ENCODE measurements at places on chromosomes 2 and 18.
A peak's percentile ranks its signal among the peaks of the same experiment; 100 is the strongest.

DNA sequence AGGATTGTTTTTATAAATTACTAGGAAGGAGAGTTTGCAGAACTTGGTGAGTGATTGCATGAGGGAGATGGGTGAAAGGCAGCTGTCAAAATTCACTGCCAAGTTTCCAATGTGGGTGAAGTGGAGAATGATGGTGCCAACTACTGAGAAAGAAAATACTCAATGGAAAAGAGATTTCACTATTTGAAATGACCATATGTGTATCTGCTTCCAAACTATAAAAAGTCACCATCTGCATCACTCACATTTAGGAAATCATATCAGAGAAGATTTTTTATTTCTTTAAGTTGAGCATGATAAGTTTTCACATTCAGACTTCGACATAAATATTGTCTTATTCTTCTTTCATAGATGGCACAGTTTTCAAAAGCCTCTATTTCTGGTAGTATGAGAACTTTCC, 570.0 kb upstream of the DSEL start:
- DNase-seq: no peak

DNA sequence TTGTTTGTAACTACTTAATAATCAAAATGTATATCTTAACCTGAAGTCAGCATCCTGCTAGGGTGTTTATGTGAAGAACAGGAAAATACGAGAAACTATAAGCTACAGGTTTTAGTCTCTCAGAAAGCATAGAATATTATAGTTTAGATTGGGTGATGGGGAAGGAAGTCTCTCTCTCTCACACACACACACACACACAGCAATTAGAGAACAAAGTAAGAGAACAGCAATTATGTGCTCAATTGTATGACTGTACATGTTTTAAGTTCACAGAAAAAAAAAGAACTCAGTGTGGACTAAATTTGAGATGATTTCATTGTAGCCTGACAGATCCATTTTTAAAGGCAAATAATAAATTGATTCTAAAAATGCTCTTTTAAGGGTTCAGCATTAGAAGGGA, 94.3 kb upstream of the ZNF516 start:
- no peak for DNase-seq

DNA sequence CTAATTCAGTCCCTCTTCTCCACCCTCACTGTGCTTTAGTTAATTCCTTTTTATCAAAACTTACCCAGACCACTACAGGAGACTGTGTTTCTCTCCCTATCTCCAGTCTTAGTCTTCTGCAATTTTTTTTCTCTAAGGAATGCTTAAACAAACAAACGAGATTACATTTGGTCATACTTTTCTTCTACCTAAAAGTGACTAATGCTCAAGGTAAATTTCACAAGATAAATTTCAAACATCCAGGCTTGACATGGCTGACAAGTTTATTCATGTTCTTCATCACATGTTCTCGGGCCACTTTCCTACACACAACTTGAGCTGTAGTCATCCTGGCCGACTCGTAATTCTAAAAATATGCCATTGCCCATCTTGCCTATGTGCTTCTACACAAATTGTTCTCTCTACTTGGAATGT, 23.2 kb upstream of the ACSL3 start:
- DNase-seq: peak; percentile 41

- no peak for DNase-seq
These were observed 11.0 kb upstream of the DUSP2 start for GRCh38 chr2:96156011-96156820.

DNA sequence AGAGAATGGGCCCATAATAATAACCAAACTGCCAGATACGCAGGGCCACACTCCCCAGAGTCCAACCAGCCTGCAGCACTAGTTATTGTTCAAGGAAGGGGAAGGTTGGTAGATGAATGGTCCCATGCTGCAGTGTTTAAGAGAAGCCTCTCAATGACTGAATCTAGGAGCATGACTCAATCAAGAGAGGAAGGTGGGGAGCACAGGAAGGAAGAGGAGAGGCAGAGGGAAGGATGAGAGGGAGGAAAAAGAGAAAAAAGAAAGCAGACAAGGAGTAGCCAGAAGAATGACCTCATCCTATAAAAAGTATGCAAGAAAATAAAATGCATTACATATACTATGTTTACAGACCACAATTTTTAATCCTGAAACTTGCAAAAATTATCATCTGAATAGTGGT, 174.5 kb downstream of the TCF4 start:
- peak; percentile 59 for DNase-seq

- DNase-seq: peak; percentile 53
These were observed 139.4 kb upstream of the SERTAD2 start for GRCh38 chr2:64792995-64793639.

DNA sequence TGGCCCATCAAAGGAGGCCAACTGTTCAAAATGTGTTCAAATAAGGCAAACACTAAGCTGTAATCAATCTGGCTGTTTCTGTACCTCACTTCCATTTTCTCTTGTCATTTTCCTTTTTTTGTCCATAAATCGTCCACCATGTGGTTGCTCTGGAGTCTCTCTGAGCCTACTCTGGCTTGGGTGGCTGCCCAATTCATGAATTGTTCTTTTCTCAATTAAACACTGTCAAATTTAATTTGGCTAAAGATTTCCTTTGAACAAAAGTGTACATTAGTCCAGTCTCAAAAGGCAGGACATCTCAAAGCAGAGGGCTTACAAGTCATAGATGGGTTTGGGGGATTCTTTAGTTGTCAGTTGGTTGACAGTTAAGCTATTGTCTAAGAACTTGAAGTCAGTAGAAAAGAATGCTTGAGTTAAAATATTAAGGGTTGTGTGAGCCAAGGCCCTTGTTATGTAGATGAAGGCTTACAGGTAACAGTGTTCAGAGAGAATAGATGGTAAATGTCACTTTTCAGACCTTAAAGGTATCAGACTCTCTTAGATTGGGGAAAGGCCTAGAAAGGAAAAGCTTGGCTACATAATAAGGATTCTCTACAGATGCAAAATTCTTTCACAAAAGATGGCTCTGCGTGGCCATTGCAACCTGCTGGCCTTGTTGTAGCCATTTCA, 831.2 kb upstream of the CDH2 start:
- no peak for DNase-seq

DNA sequence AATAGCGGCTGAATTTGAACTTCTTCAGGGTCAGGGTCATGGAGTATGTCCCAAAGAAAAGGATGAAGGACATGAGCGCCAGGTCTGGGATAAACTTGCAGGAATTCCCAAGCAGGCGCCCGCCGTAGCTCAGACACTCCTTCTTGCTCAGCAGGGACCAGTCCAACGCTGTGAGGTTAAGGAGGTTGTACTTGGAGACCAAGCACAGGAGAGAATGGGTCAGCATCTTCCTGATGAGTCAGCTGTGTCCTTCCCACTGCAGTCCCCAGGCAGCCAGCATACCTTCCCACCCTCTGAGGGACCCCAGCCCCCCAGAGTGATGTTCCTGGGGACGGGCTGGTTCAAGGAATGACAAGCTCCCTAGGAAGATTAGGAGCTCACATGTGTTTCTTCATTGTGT, 40.9 kb downstream of the MTHFD2 start:
- DNase-seq: no peak

- DNase-seq: no peak
These were observed 263.0 kb downstream of the EIPR1 start for GRCh38 chr2:3114406-3115185.

- DNase-seq: no peak
These were observed 539.1 kb downstream of the PLCL1 start for GRCh38 chr2:198343471-198343870.

GRCh38 chr2:104818264-104818663, 35.7 kb upstream of the POU3F3 start:
- DNase-seq: no peak

- DNase-seq: no peak
These were observed 44.4 kb upstream of the RIT2 start for GRCh38 chr18:43159926-43160325.

DNA sequence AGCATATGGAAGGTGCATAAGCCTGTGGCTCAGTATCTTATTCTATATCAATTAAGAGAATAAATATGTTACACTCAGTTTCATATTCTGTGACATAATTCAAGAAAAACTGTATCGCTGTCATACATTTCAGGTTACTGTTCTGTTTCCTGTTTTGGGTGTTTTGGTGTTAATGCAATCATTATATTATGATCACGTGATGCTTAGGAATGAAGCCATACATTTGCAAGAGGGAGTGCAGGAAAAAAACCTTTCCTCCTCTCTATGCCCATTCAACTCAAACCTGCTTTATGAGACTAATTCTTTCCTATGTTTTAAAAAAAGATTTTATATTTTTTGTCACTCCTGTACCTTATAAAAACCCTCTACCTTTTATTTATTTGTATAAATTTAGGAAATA, 120.8 kb upstream of the DDX18 start:
- no peak for DNase-seq

- DNase-seq: no peak
These were observed 337.7 kb downstream of the ALK start for GRCh38 chr2:29583548-29584156.

DNA sequence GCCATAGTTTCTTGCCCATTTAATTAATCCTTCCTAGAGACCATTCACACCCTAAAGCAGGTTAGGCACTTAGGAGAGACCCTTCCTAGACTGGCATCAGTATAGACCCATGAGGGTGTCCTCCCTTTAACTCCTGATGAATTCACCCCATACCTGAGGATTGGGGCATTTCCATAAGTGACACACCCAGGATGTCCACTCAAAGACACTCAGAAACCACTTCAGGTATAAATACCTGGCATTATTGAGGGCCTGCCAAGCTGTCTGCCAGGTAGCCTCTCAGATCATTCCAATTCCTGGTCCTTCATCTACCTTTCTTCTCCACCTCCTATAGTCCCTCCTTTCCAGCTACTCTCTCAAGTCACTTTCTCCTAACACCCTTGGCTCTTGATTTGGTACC, 57.5 kb upstream of the SLC14A2 start:
- DNase-seq: no peak

GRCh38 chr18:9008709-9009635, 93.5 kb upstream of the NDUFV2 start:
- DNase-seq: no peak

GRCh38 chr18:67318651-67319050, 197.9 kb downstream of the DSEL start:
- peak; percentile 69 for DNase-seq

DNA sequence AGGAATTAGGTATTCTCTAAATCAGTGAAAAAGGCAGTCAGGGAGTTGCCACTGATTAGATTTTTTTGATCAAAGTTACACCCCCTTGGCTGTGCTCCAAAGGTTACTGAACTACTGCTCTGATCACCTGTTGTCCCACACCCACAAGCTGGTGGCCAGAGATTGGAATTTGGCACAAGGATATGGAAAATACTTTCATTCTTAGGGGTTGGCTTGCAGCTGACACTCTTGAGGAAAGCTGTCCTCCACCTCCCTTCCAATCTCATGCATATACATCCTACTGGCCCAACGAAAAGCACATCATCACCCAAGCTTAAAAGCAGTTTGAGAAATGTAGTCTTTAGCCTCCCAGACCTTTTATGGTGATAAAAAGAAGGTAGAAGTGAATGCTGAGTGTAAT, 329.5 kb upstream of the CHAC2 start:
- no peak for DNase-seq

- no peak for DNase-seq
These were observed 30.0 kb upstream of the MYO1B start for GRCh38 chr2:191215230-191215629.

DNA sequence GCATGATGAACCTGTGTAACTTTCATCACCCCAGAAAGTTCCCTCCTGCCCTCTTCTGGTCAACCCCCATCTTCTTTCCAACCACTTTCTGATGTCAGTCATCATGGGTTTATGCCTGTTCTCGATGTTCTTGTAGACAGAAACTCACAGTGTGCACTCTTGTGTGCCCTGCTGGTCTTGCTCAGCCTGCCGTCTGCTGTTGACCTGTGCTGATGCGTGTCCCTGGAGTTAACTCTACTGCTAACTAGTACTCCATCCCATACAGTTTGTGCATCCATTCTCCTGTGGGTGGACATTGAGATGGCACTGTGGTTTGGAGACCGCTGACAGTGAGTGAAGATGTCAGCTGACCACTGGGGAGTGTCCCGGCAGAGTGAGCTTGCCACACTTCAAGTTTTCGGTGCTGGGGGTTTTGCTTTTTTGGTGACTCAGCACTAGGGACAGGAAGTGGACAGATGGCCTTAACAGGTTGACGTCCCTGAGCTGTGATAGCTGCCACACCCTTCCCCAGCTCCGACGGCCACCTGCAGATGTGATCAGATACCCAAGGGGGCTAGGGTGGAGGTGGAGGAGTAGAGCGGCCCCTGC, 14.8 kb downstream of the KLHL29 start:
- no peak for DNase-seq

- no peak for DNase-seq
These were observed 85.8 kb downstream of the BABAM2 start for GRCh38 chr2:27976308-27976707.

DNA sequence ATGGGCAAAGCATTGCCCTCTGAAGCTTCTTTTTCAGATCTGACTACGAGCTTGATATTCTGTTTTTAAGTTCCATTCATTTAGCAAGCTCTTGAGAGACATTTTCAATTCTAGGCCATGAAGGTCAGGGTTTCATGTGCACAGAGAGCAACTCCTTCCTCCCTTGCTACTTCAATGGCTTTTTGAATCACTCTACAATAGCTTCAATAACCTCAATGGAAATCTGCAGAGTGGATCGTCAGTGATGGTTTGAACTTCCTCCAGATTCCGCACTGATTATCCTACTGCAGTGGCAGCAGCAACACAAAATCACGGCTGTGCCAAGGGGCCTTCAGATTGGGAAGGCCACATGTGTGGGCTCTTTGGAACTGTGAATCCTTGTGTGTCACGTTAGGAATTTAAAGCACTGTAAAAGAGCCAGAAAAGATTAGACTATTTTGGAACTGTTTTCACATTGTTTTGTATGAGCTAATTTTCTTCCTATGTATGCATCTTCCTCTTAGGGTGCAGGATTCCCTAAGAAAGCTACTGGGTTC, 88.4 kb upstream of the MGAT4A start:
- DNase-seq: no peak

DNA sequence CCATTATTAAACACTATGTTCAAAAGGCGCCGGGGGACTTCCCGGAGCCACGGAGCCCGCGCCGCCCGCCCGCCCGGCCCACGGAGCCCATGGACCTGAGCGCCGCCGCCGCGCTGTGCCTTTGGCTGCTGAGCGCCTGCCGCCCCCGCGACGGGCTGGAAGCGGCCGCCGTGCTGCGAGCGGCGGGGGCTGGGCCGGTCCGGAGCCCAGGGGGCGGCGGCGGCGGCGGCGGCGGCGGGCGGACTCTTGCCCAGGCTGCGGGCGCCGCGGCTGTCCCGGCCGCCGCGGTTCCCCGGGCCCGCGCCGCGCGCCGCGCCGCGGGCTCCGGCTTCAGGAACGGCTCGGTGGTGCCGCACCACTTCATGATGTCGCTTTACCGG, 197 bp downstream of the GDF7 start:
- no peak for DNase-seq
